ENCODE measurements at places on chromosomes 6 and 20.
A peak's percentile ranks its signal among the peaks of the same experiment; 100 is the strongest.

- peak; percentile 45 for DNase-seq
Observed at GRCh38 chr6:154767003-154767723, 33.9 kb downstream of the SCAF8 start.

DNA sequence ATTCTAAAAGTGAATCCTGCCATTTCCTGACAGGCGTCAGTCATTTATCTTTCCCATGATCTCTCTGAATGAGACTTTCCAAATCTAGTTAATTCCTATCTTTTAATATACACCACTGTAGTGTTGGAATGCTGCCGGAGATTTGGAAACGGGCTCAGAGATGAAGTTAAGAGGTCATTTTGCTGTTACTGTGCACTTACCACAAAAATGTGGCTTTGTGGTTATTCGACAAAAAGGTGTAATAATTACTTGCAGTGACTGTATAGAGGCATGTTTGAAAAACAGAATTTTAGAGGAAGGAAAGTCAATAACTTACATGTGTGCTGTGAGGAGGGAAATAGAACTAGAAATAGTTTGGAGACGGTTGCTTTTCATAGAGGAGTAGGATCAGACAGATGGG, 460.2 kb upstream of the BTBD3 start:
- DNase-seq = no peak

DNA sequence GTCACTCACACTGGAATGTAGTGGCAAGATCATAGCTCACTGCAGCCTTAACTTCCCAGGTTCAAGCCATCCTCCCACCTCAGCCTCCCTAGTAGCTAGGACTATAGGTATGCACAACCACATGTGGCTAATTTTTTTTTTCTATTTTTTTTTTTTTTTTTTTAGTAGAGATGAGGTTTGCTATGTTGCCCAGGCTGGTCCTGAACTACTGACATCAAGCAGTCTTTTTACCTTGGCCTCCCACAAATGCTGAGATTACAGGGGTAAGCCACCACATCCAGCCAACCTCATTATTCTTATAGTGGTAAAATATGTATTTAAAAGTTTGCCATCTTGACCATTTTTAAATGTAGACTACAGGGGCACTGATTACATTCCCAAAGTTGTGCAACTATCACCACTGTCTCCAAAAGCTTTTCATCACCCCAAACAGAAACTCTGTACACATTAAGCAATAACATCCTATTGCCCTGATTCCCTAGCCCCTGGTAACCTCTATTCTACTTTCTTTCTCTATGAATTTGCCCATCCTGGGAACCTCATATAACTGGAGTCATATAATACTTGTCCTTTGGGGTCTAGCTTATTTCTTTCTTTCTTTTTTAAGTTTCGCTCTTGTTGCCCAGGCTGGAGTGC, 268.0 kb upstream of the JARID2 start:
- no peak for DNase-seq

DNA sequence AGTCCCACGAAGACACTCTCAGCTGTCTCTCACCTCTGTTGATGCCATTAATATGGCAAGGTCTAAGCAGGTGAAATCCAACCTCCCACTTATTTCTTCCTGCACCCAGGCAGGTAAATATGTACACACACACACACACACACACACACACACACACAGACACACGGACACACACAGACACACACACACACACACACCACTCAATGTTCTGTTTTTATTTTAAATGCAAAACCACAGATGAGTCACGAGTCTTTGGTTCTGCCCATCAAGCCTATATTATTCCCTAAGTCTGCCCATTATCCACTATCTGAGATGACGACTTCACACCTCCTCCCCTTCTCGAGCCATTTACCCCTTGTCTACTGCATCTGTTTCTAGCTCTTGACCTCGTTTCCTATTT, 344.7 kb downstream of the CDH26 start:
- no peak for DNase-seq

- DNase-seq = no peak
Observed at GRCh38 chr20:48797275-48797825, 30.4 kb downstream of the PREX1 start.

- no peak for DNase-seq
Observed at GRCh38 chr20:34999021-34999451, 43.4 kb downstream of the MYH7B start.

DNA sequence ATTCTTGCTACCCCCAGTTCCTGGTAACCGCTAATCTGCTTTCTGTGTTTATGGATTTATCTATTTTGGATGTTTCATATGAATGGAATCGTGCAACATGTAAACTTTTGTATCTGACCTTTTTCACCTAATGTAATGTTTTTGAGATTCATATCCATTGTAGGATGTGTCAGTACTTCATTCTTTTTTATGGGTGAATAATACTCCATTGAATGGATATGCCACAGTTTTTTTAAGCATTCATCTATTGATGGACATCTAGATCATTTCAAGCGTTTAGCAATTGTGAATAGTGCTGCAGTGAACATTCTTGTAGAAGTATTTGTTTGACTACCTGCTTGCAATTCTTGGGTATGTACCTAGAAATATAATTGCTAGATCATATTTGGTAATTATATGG, 13.0 kb downstream of the KDM1B start:
- DNase-seq = no peak

DNA sequence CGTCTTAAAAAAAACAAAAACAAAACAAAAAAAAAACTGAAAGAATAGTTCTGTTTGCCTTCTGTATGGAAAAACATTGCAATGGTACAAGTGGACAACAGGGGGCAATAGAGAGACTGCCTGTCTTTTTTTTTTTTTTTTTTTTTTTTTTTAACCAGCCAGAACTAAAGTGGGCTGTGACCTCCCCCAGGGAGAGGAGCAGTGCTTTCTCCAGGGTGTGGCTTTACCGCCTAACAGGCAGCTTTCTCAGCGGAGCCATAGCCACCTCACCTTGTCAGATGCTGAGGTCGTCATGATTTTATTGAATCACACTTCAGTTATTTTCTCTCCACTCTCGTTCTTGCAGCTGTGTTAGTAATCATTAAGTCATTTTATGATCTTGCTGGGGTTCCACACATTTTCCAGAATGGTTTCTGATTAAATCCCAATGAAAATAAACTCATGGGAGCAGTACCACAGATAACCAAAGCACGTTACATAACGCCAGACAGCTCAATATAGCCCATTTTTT, 78.4 kb downstream of the GMPR start:
- DNase-seq = peak; percentile 85

DNA sequence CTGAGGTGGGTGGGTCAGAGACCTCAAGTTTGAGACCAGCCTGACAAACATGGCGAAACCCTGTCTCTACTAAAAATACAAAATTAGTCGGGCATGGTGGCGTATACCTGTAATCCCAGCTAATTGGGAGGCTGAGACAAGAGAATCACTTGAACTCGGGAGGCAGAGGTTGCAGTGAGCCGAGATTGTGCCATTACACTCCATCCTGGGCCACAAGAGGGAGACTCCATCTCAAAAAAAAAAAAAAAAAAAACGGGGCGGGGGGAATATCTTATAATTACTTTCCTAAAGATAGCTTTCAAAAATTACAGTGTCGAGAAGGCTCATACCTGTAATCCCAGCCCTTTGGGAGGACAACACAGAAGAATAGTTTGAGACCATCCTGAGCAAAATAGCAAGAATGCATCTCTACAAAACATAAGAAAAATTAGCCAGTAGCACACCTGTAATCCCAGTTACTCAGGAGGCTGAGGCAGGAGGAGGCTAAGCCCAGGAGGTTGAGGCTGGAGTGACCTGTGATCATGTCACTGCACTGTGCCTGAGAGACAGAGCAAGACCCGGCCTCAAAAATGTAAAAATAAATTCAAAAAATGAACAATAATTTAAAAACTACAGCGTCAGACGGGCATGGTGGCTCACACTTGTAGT, 25.8 kb downstream of the CBFA2T2 start:
- no peak for DNase-seq

GRCh38 chr6:111794727-111795452, 78.4 kb downstream of the FYN start:
- no peak for DNase-seq

GRCh38 chr20:4009309-4009708, 6.0 kb downstream of the RNF24 start:
- DNase-seq = no peak

GRCh38 chr6:36054956-36055355, 27.3 kb downstream of the MAPK14 start:
- DNase-seq = no peak

- DNase-seq = no peak
Observed at GRCh38 chr20:23656372-23656771, 18.6 kb upstream of the CST3 start.

DNA sequence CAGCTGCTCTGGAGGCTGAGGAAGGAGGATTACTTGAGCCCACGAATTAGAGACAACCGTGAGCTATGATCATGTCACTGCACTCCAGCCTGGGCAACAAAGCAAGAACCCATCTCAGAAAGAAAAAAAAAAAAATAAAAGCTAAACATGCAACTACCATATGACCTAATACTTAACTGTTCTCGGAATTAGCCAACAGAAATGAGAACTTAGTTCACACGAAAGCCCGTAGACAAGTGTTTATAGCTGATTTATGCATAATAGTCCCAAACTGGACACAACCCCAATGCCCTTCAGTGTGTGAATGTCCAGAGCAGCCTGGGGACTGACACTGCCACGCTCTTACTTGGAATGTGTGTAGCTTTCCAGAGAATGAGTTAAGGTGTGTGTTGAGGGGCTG, 211.5 kb upstream of the PROKR2 start:
- DNase-seq = no peak

DNA sequence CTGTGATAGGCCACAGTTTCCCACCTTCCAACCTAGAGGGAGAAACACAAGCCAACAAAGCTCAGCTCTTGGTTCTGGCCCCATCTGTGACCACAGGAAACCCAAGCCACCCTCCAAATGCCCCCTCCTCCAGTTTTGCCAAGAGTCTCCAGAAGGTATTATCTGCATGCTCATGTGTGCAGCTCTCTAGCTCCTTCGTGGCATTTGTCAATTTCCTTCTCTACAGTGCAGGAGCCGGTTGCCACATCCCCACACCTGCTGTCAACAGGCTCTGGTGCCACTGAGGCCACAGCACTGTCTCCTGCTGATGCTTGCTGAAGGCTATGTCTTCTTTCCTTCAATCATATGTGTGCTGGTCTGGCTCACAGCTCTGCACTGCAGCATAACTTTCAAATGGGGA, 177.2 kb downstream of the CLIC5 start:
- DNase-seq = no peak

DNA sequence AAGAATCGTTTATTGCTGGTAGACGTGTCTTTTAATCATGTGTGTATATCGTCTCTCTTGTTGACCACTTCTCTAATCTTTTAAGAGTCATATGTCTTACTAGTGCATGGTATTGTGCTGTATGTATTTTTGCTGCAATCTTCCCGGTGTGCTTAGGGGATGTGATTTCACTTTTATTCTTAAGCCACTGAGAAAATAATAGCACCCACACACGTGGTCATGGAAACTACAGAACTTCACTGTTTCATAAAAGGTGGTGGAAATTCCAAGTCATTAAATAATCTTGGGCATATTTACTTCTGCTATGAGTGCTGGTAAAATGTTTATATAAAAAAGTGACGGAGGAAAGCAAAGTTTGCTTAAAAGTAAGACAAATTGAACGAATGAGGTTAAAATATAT, 3.0 kb upstream of the CDYL start:
- DNase-seq = no peak

- DNase-seq = no peak
Observed at GRCh38 chr6:131840936-131841583, 33.2 kb downstream of the ENPP1 start.

DNA sequence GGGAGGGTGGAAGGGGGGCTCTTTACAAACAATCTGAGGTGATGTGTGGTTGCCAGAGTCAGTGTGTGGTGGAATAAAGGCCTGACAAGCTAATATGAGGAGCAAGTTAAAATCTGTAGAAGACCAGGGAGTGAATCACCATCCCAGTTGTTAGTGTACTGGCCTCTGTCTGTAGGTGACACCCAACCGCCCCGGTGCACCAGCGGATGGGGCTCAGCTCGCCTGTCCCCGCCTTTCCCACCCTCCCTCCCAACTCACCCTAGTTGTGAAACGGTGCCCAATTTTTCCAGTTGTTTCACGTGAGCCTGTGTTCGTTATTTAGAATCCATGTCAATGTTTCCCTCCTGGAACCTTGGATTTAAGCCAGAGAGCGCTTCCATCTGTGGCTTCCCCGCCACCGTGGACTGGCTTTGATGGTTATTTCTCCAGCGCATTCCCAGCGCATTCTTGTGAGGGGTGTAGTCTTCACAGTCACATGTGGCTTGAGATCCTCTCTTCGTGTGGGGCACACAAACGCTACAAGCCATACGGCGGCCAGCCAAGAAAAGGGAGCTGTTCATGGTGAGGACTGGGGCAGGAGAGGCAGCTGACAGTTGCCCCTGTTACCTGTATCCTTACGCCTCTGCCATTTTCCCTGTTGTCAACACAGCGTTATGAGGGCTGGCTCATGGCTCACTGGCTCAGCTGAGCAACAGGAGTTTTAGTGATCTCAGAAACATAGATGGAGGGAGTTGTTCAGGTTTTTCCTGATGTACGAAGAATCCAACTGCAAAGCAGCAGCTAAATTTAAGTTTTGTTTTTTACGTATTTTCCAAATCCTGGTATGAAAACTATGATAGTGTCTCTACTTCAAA, 137.6 kb downstream of the ZDHHC14 start:
- DNase-seq = no peak

DNA sequence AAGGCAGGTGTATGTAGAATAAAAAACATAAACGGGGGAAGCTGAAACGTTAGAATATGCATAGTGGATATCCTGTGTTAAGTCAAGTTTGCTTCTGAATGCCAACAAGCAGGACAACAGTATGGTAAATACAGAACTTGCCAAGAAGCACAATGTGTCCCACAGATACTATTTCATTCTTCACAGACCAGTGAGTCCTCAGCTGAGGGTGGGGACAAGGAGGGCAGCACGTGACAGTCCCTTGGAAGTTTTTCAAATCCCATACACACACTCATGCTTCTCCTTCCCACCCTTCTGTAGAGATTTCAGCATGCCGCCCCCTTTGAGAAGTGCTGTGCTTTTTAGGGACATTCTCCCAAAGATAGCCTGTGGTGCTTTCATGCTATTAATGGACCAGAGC, 268.5 kb upstream of the ECI2 start:
- DNase-seq = no peak

DNA sequence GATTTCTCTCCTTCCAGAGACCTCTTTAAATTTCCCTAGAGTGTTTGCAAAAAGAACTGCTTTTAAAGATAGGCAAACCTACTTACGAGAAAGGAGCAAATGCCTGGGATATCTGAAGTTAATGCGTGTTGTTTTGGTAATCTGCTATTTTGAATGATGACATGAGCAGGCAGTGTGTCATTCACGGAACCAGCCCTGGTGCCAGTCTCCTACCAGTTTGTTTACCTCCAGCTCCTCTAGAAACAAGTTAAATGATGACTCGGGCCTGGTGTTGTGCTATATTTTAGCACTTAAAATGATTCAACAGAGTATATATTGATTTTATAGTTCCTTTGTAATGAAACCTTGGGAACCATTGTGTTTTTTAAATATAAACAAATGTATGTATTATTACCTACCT, 41.1 kb upstream of the MAP3K4 start:
- peak; percentile 41 for DNase-seq

GRCh38 chr6:40164345-40164755, 230.1 kb upstream of the MOCS1 start:
- no peak for DNase-seq
